Activated T-helper 2 cell treated with anti-CD3 and anti-CD28 coated beads, Interferon-gamma antibody, Interleukin-2, Interleukin-4, amounts not matched to agents 10 μg/mL and 5 μg/mL and 100 μg/mL, durations not matched to agents 14 hours and 24 hours and 36 hours (primary cell): ENCODE measurements at places on chromosomes 3 and 15. TPM values are rescaled to one million over a fixed set of nuclear protein-coding genes. Genes with fewer than 3 reads are reported as not detected.

Gene HYAL1
- total RNA-seq = 0.23 and 0.59 TPM in 2 replicates

Gene C3orf18
- total RNA-seq = 35.2 and 37.2 TPM in 2 replicates

Gene GANC
- total RNA-seq = 19.5 and 22.4 TPM in 2 replicates

Gene UQCC5
- 12.5 and 16.4 TPM in 2 replicates for total RNA-seq

Gene ZNF860
- 1.8 and 2.0 TPM in 2 replicates for total RNA-seq

Gene PIGBOS1
- total RNA-seq = 9.5 and 12.3 TPM in 2 replicates

Gene PLSCR2
- not detected in 2 replicates for total RNA-seq

GRCh38 chr15:57109005-57109404 lies 190.6 kb downstream of the TCF12 start:
- H3K4me1 ChIP-seq = peaks cover 7% of the 10 kb centered on the region
- no peaks in the 10 kb centered on the region for H3K27me3 ChIP-seq
- no peak overlapping the region for H3K4me3 ChIP-seq
- H3K27ac ChIP-seq = no peak overlapping the region

DNA sequence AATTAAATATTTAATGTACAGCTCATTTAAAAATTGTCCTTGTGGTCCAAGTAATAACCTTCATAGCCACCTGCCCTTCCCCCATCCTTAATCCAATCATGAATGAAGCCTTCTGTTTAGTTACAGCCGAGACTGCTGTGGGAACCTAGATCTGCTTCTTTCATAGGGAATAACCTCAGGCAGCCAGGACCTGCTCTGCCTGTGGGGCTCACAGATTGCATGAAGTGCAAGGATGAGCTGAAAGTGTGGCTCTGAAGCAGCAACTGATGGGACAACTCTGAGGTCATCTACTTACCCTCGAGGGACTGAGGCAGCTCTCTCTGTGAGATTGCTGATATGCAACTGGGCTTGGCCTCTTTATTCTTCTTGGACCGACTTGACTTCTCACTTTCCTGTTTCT lies 169.8 kb downstream of the POTEB3 start:
- no peaks in the 10 kb centered on the region for H3K36me3 ChIP-seq
- no peak overlapping the region for H3K27ac ChIP-seq
- no peak for DNase-seq
- H3K4me3 ChIP-seq = no peak overlapping the region

DNA sequence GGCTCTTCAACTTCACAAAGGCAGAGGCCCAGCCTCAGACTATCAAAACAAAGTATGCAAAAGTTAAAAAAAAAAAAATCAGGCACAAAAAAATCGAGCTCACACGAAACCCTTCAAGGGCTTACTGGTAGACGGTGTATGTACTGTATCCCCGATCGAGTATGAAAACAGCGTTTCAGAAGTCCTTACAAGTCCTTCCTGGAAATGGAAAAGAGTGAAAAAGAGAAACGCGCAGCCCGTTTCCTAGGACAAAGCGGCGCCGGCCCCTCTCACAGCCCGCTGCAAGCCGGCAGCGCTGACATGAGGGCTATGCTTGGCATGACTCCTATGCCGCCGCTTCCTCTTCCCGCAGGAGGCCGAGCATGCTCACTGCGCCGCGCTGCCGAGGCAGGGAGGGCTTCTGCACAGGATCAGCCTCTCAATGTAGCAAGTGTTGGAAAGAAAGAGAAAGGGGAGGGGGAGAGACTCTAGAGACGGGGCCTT lies at the start of gene VGLL4:
Gene VGLL4 (minus strand): TSS at position 311 of the 483 bp plus-strand sequence. CDS start 397 bp downstream, outside the sequence.
- H3K4me3 ChIP-seq = peak within 1 kb of the TSS; percentile 91
- H3K27me3 ChIP-seq = peaks cover 8% of the 10 kb centered on the region
- peaks cover 34% of the 10 kb centered on the region for H3K36me3 ChIP-seq
- peaks cover 31% of the 10 kb centered on the region for H3K4me1 ChIP-seq
- peak within 1 kb of the TSS; percentile 92 for H3K27ac ChIP-seq
- peak; percentile 65 for DNase-seq

DNA sequence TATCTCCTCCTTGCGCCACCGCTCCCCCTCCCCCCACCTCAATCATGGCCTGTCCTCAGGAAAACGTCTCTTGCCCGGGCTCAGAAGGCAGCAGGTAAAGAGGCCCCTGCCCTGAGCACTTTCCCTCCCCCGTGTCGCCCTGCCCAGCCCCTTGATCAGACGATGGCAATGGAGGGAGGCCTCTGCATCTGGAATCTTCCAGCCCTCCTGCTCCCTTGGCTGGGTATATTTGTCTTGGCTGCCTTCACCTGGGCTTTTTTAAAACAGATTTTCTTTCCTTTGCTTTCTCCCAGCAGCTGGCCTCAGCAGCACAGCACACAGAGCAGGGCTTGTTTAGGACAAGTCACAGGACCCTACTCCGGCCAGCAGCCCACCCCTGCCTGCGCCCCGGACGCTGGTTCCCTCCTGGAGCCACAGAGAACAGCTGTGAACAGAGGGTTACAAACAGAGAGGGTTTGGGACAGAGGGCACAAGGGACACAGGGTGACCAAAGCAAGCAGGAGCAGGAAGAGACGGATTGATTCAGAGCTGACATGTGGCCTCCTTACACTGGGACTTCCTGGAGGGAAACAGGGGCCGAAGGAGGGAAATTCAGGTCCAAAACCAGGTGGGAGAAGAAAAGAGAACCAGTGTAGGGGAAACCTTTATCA lies 78.7 kb downstream of the ISG20 start:
- no peak overlapping the region for H3K27ac ChIP-seq
- DNase-seq = no peak
- no peak overlapping the region for H3K4me3 ChIP-seq
- peaks cover 4% of the 10 kb centered on the region for H3K27me3 ChIP-seq
- no peaks in the 10 kb centered on the region for H3K4me1 ChIP-seq
- no peaks in the 10 kb centered on the region for H3K36me3 ChIP-seq

GRCh38 chr15:59879506-59880265 lies 124.4 kb upstream of the FOXB1 start:
- peaks cover 11% of the 10 kb centered on the region for H3K27me3 ChIP-seq
- no peak overlapping the region for H3K4me3 ChIP-seq
- H3K36me3 ChIP-seq = no peaks in the 10 kb centered on the region
- no peak overlapping the region for H3K27ac ChIP-seq

DNA sequence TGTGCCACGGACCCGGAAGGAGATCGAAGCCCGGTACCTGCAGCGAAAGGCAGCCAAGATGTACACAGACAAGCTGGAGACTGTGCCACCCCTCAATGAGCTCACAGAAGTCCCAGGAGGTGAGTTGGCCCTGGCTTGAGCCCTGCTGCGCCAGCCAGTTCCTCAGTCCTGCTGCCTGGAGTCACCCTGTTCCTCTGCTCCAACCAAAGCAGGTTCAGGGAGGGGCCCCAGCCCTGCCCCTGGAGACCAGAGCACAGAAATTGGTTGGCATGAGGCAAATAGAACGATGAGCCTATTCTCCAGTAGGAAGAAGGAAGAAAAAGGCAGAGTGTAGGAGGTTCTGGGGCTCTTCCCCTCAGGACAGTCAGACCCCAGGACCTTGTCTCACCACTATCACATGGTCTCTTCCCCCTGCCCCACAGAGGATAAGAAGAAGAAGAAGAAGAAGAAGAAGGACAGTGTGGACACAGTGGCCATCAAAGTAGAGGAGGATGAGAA lies 8.0 kb downstream of the TMIE start:
- H3K36me3 ChIP-seq = no peaks in the 10 kb centered on the region
- no peaks in the 10 kb centered on the region for H3K4me1 ChIP-seq
- H3K27me3 ChIP-seq = no peaks in the 10 kb centered on the region
- no peak overlapping the region for H3K4me3 ChIP-seq
- DNase-seq = no peak
- no peak overlapping the region for H3K27ac ChIP-seq

- peaks cover 18% of the 10 kb centered on the region for H3K4me1 ChIP-seq
- H3K36me3 ChIP-seq = peaks cover 84% of the 10 kb centered on the region
- H3K27ac ChIP-seq = no peak overlapping the region
- H3K4me3 ChIP-seq = no peak overlapping the region
- H3K27me3 ChIP-seq = no peaks in the 10 kb centered on the region
- DNase-seq = no peak
Measured at GRCh38 chr15:63255489-63255990, 21.9 kb upstream of the APH1B start.

DNA sequence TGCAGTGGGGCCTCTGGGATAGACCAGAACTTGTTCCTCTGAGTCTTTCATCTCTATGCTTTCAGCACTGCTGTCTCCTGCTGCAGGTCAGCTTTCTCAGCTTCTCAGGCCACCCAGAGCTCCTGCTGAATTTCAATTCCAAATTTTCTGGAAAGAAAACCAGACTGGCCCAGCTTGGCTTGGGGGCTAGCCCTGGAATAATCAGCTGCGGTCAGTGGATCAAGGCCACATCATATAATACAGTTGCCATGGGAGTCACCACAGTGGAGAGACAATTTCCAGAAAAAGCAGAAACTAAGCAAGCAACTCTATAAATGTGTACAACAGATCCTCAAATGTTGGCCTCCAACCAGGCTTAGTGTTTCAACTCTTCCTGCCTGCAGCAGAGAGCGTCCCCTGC lies 91.1 kb upstream of the SLC24A5 start:
- H3K4me1 ChIP-seq = no peaks in the 10 kb centered on the region
- DNase-seq = no peak
- peaks cover 4% of the 10 kb centered on the region for H3K27me3 ChIP-seq

GRCh38 chr3:196621611-196622010 lies 17.9 kb upstream of the NRROS start:
- no peaks in the 10 kb centered on the region for H3K27me3 ChIP-seq
- no peaks in the 10 kb centered on the region for H3K36me3 ChIP-seq
